Mammary epithelial cell (primary cell): ENCODE measurements at places on chromosomes 13 and 19.
A peak's percentile ranks its signal among the peaks of the same experiment; 100 is the strongest.

- no peak for DNase-seq
Measured at GRCh38 chr13:75151081-75151643, 330.8 kb downstream of the TBC1D4 start.

DNA sequence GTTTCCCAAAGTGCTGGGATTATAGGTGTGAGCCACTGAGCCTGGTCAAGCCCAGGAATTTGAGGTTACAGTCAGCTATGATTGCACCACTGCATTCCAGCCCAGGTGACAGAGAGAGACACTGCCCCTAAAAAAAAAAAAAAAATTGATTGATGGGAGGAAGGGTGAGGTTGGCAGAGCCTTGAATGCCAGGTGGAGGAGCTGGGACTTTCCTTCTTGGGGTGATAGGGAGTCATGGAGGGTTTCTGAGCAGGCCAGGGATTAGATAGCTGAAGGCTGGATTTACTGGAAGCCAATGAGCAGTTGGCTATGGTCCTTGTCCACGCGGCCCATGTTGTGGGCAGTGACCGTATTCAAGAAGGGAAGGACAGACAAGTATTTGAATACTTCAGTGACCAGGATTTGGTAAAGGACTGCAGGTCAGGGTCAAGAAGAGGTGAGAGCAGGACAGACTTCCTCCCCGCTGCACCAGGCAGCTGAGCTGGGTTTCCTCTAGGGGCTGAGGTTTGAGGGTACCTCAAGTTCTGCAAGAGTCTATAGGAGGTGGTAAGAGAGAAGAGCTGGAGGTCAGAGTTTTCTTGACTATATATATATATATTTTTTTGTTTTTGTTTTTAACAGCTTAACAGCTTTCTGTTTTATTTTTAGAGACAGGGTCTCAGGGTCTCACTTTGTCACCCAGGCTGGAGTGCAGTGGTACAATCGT lies 6.9 kb upstream of the ICAM4 start:
- no peak for DNase-seq

- peak; percentile 90 for DNase-seq
Measured at GRCh38 chr13:104571161-104571892, 1505.1 kb upstream of the SLC10A2 start.

- peak; percentile 92 for DNase-seq
Measured at GRCh38 chr13:30125422-30126073, 181.8 kb downstream of the KATNAL1 start.

- DNase-seq, result no peak
Measured at GRCh38 chr13:43422116-43422515, 364.7 kb downstream of the ENOX1 start.

- no peak for DNase-seq
Measured at GRCh38 chr19:10003271-10003670, 7.0 kb downstream of the COL5A3 start.

- peak; percentile 75 for DNase-seq
Measured at GRCh38 chr19:1181606-1182005, 7.5 kb upstream of the SBNO2 start.

DNA sequence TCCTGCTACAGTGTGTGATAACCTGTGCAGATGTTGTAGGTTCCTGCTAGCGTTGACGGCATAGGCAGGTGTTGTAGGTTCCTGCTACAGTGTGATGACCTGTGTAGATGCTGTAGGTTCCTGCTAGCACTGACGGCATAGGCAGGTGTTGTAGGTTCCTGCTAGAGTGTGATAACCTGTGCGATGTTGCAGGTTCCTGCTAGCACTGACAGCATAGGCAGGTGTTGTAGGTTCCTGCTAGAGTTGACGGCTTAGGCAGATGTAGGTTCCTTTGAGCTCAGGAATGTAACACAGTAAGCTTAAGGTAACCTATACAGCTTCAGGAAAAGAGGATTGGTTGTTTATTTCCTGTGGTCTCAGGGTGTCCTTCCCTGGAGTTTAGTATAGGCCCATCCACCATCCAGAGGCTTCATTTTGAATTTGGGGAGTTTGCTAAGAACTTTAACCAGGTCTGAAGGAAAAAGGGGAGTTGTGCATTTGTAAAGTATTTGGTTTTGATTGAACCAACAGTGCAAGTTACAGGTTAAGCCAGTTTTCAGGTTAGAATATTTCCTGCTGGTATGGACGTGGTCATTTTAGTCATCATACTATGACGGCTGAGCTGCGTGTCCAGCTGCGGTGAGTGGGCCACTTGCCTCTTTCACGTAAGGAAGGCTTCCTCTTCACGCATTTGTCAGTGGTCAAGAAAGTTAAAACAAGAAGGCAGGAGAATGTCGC lies 53.8 kb downstream of the ATP11A start:
- DNase-seq, result no peak

GRCh38 chr13:23630349-23631093 lies 60.3 kb downstream of the TNFRSF19 start:
- no peak for DNase-seq

GRCh38 chr13:112842343-112842856 lies 126.6 kb upstream of the MCF2L start:
- no peak for DNase-seq

- peak; percentile 32 for DNase-seq
Measured at GRCh38 chr19:56838909-56839651, 1.4 kb downstream of the PEG3 start.

- DNase-seq, result peak; percentile 82
Measured at GRCh38 chr19:29671393-29672160, 6.3 kb downstream of the PLEKHF1 start.

DNA sequence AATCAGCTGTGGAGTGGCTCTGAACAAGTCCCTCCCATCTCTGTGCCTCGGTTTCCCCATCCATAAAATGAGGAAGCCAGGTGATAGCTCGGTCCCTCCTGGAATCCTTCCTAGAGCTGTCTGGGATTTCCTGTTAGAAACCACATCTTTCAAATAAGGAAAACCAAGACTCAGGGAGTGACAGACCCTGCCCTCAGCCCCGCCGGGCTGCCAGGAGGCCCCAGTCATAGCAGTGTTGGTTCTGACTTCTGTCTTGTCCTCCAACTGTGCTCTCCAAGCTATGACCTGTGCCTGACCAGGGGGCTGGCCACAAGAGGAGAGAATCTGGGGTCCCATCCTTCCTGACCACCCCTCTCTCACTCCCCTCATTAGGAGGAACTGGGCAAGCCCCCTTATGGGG lies 1.1 kb upstream of the SHD start:
- DNase-seq, result no peak

DNA sequence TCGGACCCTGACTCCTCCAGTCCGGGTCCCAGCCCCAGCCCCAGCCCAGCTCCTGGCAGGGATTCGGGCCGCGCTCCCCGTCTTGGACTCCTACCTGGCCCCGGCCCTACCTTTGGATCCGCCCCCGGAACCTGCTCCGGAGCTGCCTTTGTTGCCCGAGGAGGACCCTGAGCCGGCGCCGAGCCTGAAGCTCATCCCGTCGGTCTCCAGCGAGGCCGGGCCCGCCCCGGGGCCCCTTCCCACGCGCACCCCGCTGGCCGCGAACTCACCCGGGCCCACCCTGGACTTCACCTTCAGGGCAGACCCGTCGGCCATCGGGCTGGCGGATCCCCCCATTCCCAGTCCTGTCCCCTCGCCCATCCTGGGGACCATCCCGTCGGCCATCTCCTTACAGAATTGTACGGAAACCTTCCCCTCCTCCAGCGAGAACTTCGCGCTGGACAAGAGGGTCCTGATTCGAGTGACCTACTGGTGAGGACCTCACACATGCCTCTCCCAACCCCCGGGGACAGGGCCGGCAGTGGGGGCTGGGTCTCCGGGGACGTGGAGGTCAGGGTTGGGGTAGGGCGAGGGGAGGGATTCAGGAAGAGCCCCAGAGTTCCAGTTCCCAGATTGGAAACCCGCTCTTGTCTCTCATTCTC lies 732 bp downstream of the SELENOV start:
- DNase-seq, result no peak

- DNase-seq, result no peak
Measured at GRCh38 chr13:26784704-26785639, 24.4 kb upstream of the GPR12 start.

GRCh38 chr13:50248516-50249143 lies 233.4 kb downstream of the KCNRG start:
- DNase-seq, result no peak

DNA sequence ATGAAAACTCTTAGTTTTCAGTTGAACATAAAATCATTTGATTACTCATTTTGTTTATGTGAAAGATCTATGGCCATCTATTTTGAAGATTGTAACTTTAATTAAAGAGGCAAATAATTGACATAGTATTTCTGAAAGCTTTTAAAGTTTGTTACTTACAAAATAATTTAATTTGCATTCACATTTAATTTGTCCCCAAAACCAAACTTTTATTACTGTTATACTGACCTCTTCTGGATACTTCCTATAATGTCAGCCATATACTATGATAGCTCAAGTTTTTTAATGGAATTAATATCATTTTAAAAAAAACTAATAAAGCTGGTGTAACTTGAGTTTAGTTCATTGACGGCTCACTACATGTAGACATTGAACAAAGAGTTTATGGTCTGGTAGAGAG lies 4.9 kb upstream of the SGCG start:
- DNase-seq, result no peak

DNA sequence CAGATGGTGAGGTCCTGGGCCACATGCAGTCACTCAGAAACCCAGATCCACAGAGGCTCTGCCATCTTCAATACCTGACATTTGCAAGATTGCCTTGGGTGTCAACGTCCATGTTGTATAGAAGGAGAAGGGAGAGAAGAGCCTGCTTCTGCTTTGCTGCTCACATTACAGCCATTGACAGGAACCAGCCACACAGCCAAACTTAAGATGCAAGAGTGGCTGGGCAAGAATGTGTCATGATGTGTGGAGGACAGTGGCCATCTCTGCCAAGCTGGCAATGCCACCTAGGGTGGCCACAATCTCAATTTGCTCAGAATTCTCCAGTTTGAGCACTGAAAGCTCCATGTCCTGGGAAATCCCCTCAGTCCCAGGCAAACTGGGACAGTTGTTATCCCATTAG lies 25.9 kb upstream of the SERPINE3 start:
- DNase-seq, result no peak

DNA sequence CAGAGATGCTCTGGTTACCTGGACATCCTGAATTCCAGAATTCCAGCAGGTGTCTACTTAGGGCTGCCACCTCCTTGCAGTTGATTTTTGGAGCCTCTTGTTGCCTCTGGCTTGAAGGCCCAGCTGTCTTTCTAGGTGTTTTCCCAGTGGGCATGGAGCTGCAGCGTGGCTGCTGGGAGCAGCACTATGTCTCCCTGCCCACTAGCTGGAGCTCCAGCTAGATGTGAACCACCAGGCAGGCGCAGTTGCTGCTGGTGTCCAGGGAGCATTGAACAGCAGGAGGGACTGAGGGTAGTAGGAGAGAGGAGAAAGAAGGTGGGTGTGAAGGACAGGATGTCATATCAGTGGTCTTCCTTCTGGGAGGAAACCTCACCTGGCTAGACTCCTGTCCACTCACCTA lies 9.9 kb upstream of the SELENOW start:
- no peak for DNase-seq

GRCh38 chr19:4229179-4229931 lies at the start of gene EBI3:
Gene EBI3, plus strand, starts transcription at chr19:4229523. Its CDS starts 28 bp downstream, at chr19:4229551.
- DNase-seq, result peak; percentile 23

DNA sequence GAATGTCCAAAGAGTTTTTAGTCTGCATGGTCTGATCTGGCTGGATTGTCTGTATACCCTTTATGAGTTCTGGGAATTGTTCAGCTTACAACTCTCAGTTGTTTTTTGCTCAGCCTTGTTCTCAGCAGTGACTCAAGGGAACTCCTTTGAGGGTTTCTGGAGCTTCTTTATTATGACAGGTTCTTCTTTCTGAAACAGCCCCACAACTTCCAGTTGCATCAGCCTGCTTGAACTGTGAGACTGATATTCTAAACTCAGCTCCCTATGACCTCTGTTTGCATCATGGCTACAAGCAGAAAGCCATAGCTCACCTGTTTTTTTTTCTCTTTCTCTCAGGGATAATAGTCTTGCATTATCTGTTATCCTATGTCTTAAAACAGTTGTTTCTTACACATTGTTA lies 85.0 kb downstream of the TDRD3 start:
- DNase-seq, result peak; percentile 0

DNA sequence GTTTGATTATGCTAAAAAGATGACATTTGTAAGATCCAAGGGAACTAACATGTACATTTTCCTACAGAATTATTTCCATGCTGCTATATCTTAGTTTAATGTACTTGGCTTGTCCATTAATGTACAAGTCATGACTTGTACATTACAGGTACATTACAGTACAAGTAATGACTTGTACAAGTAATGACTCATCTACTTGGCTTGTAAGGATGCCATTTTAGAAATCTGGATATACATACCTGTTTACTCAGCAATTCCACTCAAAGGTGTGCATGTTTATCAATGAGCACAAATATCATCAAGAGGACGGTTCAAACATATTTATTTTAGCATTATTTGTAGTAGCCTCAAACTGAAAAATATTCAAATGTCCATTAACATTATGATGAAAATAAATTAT lies 87.0 kb upstream of the TRPC4 start:
- DNase-seq, result peak; percentile 81

DNA sequence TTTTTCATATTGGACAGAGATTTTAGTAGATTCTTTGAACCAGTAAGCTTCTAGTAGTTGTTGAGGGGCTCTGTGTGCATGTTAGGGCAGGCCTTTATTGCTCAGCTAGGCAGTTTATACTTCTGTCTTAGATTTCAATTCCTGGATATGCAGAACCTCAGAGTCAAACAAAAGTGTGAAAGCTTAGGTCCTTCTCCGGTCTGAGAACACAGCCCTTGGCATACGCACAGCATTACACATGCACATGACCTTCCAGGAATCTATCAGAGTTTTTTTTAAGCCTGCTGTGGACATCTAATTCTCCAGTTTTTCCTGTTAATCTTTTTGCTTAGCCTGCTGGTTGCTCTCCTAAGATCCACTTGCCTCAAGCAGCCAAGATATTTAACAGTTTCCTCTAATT lies 77.9 kb upstream of the KL start:
- DNase-seq, result no peak

DNA sequence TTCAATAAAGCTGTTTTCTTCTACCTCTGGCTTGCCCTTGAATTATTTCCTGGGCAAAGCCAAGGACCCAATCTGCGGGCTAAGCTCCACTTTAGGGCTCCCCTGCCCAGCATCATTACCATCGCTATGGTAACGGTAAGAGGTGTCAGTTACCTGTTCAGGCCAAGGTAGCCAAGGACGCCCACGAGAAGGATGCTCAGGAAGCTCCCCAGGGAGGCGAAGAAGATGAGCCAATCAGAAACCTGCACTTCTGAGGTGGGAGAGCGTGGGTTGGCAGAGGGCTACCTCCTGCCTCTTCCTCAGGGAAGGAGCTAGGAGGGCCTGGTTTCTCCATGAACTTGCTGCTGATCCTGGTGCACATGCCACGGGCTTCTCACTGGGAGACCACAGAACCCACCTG lies 24.7 kb downstream of the IL12RB1 start:
- DNase-seq, result no peak

- DNase-seq, result no peak
Measured at GRCh38 chr19:41802770-41803169, 6.4 kb downstream of the CEACAM3 start.
